Stimulated activated CD4-positive, alpha-beta T cell treated with anti-CD3 and anti-CD28 coated beads, Interleukin-12 subunit alpha, Interleukin-12 subunit beta, amount 100 ng/mL, for 48 hours (primary cell): ENCODE measurements at places on chromosomes 5 and 9.

GRCh38 chr5:132601071-132601728 lies 44.4 kb downstream of the RAD50 start:
- no peak for DNase-seq

DNA sequence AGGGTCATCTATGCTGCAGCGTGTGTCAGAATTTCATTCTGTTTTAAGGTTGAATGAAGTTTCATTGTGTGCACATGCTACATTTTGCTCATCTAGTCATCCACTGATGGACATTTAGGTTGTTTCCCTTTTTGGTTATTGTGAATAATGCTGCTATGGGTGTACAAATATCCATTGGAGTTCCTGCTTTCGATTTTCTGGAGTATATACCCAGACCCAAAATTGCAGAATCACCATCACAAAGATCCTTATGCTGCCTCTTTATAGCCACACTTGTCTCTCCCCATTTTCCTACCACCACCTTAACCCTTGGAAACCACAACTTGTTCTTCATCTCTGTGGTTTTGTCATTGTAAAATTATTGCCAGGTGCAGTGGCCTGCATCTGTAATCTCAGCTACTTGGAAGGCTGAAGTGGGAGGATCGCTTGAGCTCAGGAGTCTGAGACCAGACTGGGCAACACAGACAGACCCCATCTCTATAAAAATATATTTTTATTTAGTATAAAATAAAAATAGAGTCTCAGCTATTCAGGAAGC lies 166.2 kb downstream of the HSD17B3 start:
- DNase-seq, result no peak

- DNase-seq, result no peak
These were observed 173.7 kb upstream of the POU5F2 start for GRCh38 chr5:93915142-93915553.

GRCh38 chr5:38347896-38348295 lies 89.5 kb downstream of the EGFLAM start:
- DNase-seq, result no peak

DNA sequence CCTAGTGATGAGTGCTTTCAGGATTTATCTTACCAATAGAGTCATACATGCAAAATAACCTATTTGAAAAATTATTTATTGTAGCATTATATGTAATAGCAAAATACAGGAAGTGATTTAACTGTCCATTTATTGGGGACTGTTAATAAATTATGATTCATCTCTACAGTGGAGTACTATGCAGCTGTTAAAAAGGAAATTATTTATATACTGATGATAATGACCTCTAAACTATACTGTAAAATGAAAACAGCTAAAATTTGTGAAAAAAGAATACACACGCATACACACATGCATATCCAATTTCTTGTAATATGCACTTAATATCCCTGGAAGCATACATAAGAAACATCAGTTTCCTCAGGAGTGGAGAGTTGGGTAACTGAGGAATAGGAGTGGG lies 58.0 kb upstream of the PALM2AKAP2 start:
- no peak for DNase-seq

GRCh38 chr9:70105147-70105546 lies 61.5 kb downstream of the MAMDC2 start:
- no peak for DNase-seq

DNA sequence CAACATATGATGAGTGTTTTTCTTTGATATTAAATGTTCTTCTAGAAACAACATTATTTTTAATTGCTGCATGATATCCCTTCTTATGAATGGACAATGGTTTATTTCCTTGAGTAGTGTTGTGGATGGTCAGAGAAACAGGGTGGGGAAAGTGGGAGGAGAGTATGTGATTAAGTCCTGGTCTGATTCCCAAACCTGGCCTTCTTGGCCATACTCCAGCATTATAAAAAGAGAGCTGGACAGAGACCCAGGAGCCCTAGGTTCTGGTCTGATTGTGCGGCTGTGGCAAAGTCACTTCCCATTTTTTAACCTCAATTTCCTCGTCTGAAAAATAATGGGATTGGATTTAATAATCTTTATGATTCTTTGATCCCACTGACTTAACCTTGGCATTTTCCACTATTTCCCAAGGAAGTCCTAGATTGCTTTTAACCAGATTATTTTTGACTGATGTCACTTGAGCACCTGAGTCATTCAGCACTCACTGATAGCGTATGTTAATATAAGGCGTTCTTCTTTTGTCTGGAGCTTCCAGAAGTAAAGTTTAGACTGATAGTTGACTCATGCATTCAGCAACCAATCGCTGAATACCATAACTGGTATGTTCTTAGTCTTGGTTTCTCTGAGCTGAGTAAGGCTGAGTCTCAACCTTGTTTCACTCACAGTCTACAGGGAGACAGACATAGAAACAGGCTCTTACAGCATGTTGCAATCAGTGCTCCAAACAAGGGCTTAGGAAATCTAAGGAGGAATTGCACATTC lies 26.2 kb downstream of the OSMR start:
- DNase-seq, result no peak

GRCh38 chr5:176427971-176428370 lies 11.6 kb upstream of the CLTB start:
- DNase-seq, result no peak

- no peak for DNase-seq
These were observed 196.4 kb downstream of the TLE4 start for GRCh38 chr9:79768194-79768593.

- DNase-seq, result no peak
These were observed 14.1 kb downstream of the TDRD7 start for GRCh38 chr9:97425973-97426336.

- no peak for DNase-seq
These were observed 44.7 kb downstream of the LRSAM1 start for GRCh38 chr9:127495884-127496555.

DNA sequence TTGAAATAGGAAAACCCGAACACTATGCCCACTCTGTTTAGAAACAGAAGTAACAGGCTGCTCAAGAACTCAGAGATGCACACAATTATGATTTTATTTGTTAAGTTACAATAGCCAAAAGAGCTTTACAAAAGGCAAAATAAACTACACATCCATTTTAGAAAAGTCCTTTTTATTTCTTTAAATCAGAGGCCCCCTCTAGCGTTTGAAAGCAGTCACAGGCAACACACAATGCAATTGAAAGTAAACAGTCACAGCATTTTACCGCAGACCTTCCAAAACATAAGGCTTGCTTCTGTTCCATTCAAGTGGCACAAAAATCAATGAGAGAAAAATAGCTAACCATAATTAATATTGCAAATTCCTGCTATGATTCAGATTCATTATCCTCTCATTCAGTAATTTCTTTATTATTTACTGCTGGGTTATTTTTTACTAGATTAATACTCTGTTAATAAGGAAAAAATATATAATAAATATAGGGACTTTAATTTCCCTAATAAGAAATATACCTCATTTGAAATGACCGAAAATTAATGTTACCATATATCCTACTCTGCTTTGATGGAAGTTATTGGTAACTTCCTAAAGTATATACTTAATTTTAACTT lies 78.3 kb downstream of the CEP120 start:
- DNase-seq, result no peak

DNA sequence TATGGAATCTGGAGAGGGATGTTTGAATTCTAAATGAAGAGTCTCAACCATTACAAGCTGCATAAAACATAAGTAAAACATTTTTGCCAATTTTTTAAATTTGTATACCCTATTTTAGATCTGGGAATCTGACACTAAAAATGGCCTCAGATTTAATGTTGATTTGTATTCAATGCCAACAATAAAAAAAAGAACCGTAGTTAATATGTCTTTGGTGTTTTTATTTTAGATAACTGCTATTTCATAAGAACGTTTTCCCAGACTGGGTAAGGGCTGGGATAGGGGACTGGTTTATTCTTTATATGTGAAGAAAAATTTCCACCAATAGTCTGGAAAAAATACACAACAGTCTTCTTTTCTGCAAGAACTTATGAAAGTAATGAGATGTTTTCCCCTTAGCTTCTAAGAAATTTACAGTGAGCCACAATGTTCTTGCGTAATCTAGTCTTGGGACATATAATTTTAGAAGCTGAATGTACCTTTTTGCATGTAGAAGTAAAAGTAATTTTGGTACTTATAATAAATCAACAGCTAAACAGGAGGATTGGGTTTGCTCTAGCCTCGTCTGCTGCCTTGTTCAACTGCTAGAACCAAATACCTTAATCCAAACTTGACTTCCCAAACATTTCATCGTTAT lies 244.6 kb upstream of the EFNA5 start:
- no peak for DNase-seq

GRCh38 chr9:100689635-100690034 lies 111.8 kb downstream of the CAVIN4 start:
- DNase-seq, result no peak

GRCh38 chr9:32398207-32398606 lies 13.8 kb downstream of the ACO1 start:
- no peak for DNase-seq

DNA sequence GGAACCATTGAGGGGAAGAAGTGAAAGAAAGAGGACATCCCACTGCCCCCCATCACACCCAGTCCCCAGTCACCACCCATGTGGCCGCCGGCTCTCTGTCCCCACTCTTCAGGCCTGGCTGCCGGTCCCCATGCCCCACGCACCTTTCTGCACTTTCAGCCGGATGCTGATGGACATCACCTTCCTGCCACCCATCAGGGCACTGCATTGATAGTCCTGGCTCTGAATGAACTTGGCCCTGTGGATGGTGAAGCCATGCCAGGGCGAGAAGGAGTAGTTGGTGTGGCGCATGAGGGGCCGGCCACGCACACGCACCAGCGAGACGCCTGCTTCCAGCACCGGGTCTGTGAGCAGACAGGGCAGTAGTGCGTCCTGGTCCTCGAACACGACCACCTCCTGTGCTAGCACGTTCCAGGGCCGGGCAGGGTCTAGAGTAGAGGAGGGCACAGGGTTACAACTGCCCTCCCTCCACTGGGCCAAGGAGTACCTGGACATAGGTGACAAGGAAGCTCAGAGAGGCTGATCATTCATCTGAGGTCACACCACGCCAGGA lies 6.4 kb downstream of the CSF1R start:
- no peak for DNase-seq

DNA sequence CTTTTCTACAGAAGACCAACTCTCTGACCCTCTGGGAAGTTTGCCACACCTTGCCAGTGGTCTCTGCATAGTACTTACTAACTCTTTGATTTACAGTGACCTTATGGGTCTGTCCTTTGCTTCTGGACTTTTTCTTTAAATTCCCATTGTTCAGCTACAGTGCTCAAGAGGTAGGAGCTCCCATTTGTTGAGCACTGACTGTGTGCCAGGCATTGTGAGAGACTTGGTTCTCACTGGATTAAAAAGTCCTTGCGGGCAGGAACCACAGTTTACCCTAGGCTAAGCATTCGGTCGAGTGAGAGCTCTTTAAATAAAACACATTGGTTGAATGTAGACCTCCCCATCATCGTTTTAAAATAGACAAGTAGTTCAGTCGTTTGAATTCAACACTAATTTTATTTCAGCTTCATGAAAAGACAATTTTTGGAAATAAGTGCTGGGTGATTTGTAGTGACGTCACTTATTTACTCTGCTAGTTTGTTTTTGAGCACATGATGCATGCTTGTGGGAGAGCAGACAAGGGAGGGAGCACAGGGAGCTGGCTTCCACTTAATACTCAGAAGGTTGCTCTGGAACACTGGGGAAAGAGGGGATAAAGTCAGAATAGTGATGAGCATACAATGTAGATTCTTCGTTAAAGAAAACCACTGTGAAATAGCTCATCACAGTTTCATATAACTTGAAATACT lies 27.1 kb downstream of the RASGRF2 start:
- no peak for DNase-seq

- DNase-seq, result no peak
These were observed 19.5 kb upstream of the RAB14 start for GRCh38 chr9:121220996-121221663.

GRCh38 chr9:69023650-69024049 lies 9.7 kb upstream of the PRKACG start:
- no peak for DNase-seq

DNA sequence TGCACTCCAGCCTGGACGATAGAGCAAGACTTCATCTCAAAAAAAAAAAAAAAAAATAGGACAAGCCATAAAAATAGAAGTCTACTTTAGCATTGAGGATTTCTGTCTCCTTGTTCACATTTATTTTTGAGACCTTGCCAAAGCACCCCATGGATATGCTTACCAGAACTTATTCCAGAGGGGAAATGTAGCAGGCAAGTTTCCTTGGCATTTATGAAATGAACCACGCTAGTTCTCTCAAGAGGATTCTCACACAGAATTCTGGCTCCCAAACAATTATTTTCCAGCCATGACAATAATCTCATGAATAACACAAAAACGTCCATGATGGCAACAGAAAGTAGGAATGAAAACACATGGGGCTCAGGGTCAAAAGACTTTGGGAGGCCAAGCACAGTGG lies 23.4 kb upstream of the GPX8 start:
- DNase-seq, result no peak

DNA sequence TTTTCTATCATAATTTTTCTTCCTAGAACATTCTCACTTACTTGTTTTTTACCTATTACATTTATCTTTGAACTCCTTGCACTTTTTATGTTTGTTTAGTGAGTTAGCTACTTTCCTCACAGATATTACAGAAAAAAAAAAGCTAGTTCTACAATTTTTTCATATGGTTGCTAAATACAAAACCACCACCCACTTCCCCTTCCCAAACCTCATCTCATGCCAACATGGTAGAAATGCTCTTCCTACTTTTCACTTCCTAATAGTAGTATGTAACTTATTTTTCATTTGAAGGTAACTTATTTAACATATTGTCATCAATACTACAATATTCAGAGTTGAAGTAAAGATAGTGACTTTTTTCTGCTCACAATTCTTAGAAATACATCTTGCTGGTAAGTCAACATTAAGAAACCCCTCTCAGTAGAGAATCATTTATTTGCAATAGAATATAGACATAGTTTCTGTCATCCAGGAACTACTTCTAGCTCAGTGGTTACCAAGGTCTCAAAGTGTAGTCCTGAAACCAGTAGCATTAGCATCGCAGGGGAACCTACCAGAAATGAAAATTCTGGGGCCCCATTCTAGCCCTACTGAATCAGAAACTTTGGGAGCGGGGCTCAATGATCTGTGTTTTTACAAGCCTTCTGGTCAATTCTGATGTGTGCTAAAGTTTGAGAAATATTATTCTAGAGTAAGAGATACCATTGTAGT lies 1124.6 kb downstream of the DTWD2 start:
- DNase-seq, result no peak

- DNase-seq, result no peak
These were observed 28.4 kb upstream of the AOPEP start for GRCh38 chr9:94697972-94698581.

- DNase-seq, result no peak
These were observed 428.8 kb downstream of the CAAP1 start for GRCh38 chr9:26463837-26464236.

GRCh38 chr5:14251733-14252132 lies 108.6 kb downstream of the TRIO start:
- no peak for DNase-seq
